ENCODE measurements at places on chromosomes 11 and 22. TPM values are rescaled to one million over a fixed set of nuclear protein-coding genes. Genes with fewer than 3 reads are reported as not detected.

DNA sequence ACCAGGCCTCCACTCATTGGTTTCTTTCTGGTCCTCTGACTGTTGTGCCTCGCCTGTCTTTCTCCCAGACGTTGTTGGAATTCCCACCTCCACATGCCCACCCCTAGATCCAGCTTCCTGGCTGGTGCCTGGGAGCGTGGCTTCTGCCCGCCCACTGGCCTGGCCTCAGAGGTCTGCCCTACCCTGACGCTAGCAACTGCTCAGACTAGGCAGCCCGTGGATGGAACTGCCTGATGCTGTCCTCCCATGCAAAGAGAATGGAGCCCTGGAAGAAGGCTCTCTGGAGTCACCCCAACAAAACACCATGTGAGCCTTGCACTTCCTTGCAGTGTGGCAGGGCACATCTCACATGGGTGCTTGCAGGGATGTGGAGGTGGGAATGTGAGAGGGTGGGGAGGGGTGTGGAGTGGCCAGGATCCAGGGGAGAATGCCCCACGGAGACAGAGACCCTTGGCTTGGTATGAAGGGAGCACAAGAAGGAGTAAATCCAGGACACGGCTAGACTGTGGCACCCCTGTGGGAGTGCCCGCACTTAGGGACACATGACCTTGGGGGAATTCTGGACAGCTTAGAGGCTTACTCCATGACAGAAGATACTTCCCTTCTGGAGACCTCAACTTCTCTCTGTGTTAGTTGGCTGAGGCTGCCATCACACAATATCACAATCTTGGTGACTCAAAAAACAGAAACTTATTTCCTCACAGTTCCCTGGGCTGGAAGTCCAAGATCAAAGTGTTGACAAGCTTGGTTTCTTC is 22.5 kb upstream of the ADA2 start:
- DNase-seq, result no peak

Gene HEPHL1
- 0.49 TPM for polyA plus RNA-seq

Gene KCNK7
- polyA plus RNA-seq, result not detected

GRCh38 chr11:66639066-66639813 is 737 bp downstream of the RBM4 start:
- peak; percentile 38 for DNase-seq

DNA sequence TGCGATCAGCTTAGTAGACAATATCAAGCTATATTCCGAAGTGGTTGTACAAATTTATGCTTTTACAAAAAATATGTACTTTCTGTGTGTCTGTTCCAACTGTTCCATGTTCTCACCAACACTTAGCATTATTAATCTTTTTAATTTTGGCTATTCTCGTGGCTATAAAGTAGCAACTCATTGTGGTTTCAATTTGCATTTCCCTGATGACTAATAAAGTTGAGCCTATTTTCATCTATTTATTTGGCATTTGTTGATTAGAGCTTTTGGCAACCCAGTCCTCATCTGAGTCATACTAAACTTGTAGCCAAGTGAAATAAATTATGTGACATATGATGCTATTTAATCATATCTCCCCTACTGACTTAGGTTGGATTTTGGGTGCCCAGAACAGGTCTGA is 115.9 kb downstream of the FBXO7 start:
- DNase-seq, result no peak

Gene CTTN
- polyA plus RNA-seq, result 140 TPM

- no peak for DNase-seq
Observed at GRCh38 chr22:42299586-42300258, 29.3 kb upstream of the TCF20 start.

GRCh38 chr11:134562196-134562595 is 150.2 kb upstream of the B3GAT1 start:
- no peak for DNase-seq

GRCh38 chr11:69284081-69284511 is 9.9 kb upstream of the MYEOV start:
- DNase-seq, result no peak

Gene OAF
- 33.5 TPM for polyA plus RNA-seq

DNA sequence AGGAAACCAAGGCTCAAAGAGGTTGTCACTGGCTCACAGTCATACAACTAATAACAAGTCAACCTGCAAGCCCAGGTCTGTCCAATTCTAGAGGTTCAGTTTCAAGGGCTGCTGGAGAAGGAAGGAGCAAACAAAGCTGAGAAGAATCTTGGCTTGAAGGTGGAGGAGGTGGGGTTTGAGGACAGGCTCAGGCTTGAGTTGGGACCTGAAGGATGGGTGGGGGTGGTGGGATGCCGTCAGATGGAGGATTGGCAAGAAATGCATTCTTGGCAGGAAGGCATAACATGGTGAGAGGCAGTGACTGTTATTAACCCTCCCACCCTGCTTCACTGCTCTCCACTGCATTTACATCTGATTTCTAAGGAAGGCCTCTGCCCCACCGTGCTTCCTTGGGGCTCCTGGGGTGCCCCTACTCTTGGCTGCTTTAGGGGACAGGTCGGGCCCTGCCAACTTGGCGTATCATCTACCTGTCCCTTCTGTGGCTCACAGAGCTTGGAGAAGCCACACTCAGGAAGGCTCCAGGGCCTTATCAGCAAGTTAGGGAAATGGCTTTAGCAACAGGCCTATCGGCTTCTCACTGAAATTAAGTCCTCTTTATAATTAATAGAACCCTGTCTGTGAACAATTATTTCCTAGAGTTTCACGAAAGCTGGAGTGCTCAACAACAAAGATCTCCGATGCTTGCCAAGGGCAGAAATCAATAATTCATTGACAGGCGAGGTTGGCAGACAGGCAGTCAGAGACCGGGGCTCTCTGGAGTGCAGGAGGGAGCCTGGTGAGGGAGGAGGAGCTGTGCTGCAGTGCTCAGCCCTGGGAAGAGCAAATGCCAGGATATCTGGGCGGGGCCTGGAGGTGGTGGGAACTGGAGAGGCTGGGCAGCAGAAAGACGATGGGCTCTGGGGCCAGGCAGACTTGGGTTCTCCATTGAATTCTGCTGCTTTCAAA is 84.9 kb upstream of the NARS2 start:
- DNase-seq, result no peak

- no peak for DNase-seq
Observed at GRCh38 chr22:28930357-28931007, 47.1 kb downstream of the ZNRF3 start.
